ENCODE measurements at places on chromosomes 3 and 15.

DNA sequence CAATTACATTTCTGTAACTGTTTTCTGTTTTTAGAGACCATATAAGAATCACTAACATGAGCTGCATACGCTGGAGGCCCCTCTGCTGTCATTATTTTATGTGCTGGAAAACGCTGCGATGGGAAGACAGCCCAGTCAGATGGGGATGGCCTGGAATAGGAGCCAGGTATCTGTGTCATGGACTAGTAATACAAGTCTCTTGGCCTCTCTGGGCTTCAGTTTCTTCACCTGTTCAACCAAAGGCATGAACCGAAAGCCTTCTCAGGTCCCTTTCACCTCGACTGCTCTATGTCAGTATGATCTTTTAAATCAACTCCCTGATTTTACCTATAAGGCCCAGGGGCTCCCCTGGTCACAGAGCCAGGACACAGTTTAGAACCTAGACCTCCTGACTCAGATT lies 14.6 kb upstream of the RFTN1 start:
- no peak for DNase-seq

GRCh38 chr15:91535856-91536500 lies 317.5 kb upstream of the SLCO3A1 start:
- DNase-seq = no peak

GRCh38 chr3:184807549-184807948 lies 4.4 kb upstream of the VPS8 start:
- DNase-seq = no peak

GRCh38 chr3:171974986-171975837 lies 64.2 kb upstream of the FNDC3B start:
- peak; percentile 70 for DNase-seq

- DNase-seq = no peak
Measured at GRCh38 chr15:57129064-57129463, 210.6 kb downstream of the TCF12 start.

GRCh38 chr3:188185717-188186251 lies 31.8 kb downstream of the LPP start:
- DNase-seq = no peak

Data from suppressor macrophage treated with lipopolysaccharide for 1 hour (primary cell).